ENCODE measurements at places on chromosomes 13 and 19.

GRCh38 chr13:66693656-66694055, 536.5 kb downstream of the PCDH9 start:
- DNase-seq, result no peak

GRCh38 chr13:70668983-70669382, 560.7 kb upstream of the KLHL1 start:
- no peak for DNase-seq

DNA sequence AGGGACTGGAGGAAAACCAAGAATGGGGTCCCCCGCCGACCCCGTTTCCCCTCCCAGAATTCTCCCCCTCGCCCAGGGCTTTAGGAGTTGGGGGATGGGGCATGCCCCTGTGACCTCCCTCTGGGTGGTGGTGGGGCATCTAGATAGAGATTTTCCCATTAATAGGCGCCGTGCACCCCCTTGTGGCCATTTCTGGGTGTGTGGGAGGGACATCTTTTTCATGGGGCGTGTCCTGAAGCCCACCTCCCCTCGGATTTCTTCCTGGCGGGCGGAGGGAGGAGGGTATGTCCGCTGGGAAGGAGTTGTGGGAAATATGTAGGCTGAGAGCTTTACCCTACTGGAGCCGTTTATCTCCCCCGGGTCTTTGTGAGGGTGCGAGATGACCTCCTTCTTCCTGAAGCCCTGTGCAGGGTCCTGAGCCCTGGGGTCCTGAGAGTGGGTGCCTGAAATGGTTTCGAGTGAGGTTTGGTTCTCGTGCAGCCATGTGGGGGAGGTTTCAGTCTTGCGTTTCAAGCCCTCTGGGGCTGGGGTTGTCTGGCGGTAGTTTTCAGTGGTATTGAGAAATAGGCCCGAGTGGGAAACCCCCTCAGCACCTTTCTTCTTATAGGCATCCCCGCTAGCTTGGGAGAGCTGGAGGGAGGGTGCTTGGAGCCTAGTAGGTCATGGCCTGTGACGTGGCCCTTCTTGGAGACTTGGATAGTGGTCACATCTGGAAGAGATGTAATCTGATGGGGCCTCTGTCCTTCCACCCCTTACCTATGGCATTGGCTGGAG, 1.0 kb downstream of the PRMT1 start:
- peak; percentile 79 for DNase-seq

DNA sequence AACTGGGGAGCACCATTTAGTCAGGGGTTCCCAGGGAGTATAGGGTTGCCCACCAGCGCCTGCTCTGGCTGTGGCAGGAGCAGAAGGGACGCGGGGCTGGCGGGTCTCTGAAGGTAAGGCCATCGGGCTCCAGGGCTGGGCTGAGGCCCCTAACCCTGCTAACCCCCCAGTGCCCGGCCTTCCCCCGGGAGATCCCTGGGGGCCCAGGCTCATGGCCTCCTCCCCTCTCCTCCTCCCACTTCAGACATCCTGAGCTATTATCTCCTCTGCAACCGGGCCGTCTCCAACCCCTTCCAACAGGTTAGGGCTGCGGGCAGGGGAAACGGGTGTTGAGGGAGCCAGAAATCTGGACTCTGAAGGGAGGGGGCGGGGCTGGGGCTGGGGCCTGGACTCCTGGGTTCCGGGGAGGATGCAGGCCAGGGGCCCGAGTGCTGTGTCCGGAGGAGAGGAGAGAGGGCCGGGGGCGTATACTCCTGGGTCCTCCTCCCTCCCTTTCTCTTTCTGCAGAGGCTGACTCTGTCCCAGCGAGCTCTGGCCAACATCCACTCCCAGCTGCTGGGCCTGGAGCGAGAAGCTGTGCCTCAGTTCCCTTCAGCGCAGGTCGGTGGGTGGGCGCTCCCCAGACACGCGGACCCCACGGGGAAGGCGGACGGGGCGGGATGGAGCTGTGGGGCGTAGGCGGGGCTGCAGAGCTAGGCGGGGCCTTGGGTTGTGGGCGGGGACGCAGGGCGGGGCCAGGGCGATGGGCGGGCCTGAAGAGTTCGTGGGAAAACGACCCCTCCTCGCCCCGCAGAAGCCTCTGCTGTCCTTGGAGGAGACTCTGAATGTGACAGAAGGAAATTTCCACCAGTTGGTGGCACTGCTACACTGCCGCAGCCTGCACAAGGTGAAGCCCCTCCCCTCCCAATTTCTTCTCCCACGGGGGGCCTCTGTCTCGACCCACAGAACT, 15.3 kb downstream of the TTYH1 start:
- DNase-seq, result peak; percentile 59

DNA sequence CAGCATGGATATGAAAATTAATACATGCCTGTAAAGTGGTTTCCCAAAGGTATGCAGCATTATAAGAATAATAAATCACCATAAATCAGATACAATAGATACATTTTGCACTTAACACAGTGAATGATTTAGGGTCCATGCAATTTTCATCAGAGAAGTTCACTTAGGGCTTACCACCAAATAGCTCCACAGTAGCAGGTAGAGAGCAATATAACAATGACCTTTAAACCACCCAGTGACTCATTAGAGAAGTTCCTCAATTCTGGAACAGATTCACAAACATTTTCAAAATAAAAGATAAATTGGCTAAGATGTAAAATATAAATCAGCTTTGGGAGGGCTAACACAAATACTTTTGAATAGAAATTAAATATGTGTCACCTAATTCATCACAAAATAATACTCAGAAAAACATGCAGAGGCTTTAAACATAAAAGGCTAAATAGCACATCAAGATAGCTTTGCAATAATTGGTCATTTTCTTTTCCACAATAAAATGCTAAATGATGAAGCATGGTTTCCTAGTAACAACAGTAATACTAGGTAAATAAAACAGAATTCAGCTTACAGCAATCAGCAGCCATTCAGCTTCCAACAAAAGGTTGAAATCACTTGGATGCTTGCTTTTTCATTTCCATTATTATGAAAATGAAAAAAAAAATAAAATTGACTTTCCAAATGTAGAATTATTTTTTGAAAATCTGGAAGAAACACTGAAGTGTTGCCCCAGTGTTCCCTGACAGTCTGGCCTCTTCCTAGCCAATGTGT, 84.3 kb upstream of the NBEA start:
- DNase-seq, result no peak

DNA sequence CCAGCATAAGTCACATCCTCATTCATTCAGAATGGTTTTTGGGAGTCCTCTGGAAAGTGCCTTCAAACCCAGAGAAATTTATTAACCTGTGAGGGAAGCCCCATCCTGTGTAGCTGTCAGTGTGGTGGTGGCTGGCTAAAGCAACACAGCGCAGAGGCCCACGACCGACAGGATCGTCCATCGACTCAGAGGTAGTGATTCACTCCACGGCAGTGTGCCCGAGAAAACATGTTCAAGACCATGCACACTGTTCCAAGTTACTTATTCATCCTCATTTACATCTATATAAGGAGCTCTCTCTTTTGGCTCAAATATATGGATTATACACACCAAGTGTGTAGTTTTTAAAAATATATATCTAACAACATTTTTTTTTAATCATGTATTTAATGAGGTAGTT, 96.3 kb upstream of the SLC15A1 start:
- DNase-seq, result no peak

Data from hindlimb muscle (tissue), 1 donor.